ENCODE measurements at places on chromosomes 7 and 10.

- no peak for DNase-seq
These were observed 305.6 kb downstream of the RPS24 start for GRCh38 chr10:78339251-78339650.

DNA sequence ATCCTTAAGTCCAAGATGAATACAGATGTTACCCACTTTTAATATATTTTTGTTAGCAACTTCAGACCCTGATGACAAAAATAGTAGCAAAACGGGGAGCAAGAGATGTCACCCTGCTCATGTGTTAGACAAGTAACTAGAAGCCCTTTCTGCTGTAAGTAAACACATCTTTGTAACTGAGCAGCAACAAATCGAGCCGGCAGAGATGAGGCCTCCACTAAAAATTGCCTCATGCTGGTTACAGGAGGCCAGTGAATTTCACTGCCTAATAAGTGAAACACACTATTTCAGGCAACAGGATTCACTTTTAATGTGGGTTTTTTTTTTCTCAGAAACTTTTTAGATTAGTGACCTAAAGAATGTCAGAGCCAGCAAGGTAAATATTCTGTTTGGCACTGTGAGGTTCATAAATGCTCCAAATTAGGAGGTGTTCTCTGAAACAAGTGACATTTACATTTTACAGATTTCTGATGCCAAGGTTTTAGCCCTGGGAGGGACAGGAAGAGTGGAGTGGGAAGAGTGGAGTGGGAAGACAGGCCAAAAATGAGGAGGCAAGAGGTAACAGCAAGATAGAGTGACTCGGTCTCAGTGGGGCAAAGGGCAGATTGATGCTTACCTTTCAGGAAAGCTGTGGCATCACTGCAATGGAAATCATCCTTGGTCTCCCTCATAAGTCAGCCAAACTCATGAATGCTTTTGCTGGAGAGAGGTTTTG lies 53.6 kb upstream of the LRRC17 start:
- no peak for DNase-seq

GRCh38 chr7:129008645-129009414 lies 46.1 kb downstream of the TNPO3 start:
- no peak for DNase-seq

DNA sequence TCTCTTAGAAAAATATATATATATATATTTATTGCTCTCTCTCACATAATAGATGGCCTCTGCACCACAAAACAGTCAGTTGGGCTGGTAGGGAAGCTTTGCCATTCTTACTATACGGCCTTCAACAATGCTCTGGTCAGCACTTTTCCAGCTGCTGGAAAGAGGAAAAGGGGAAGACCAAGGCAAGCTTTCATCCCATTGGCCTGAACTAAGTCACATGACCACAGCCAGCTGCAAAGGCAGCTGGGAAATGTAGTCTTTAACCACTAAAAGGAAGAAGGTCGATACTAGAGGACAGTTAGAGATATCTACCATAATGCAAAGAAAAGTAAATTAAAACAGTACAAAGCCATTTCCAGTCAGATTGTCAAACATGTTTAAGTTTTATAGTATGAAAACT lies 58.4 kb upstream of the MACROH2A2 start:
- peak; percentile 67 for DNase-seq

- no peak for DNase-seq
These were observed 8.9 kb upstream of the HYCC1 start for GRCh38 chr7:23022851-23023250.

GRCh38 chr10:126209451-126209850 lies 178.8 kb downstream of the ADAM12 start:
- DNase-seq, result no peak

GRCh38 chr10:112525200-112525599 lies 78.2 kb downstream of the VTI1A start:
- no peak for DNase-seq

- peak; percentile 32 for DNase-seq
These were observed 497 bp downstream of the PPP2R2D start for GRCh38 chr10:131901181-131901829.

DNA sequence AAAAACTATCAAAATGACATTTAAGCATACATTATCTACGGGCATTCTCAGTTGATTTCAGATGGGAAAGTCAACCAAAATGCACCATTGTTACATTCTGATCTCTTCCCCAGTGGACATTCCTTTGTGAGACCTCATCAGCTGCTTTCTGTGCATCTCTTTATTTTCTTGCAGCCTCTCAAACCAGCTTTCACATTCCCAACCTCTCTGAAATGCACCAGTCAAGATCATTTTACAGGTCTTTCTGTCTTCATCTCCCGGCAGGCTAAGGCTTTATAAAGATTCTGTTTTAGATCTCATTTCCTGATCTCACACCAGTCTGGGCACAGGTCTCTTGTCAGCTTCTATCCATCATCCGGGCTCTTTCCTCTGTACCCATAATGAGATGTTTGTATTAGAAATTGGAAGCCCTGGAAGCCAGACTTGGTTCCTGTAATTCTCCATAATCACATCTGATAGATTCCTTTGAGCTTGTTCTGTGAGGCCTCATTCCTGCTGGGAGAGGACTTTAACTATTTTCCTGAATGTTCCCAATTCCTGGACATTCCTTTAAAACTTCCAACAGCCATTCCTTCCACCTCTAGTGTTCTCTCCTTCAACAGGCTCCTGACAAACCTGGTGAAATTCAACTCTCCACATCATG lies 44.3 kb upstream of the ARL4A start:
- no peak for DNase-seq

DNA sequence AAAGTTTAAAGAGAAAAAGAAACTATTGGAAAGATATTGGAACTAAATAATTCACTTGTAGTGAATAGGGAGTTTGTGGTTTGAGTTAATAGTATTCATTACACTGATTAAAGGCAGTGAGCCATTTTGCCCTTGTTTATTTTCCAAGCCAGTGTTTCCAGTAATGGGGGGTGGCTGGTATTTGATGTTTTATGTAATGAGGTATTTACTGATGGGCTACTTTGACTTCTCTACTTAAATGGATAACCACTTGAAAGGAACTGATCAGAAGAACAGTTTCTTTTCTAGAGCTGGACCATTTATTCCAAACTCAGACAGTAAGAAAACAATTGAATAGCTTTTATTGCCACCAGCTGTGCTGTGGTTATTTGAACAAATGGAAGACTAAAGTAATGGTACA lies 227.0 kb upstream of the HDAC9 start:
- DNase-seq, result no peak

DNA sequence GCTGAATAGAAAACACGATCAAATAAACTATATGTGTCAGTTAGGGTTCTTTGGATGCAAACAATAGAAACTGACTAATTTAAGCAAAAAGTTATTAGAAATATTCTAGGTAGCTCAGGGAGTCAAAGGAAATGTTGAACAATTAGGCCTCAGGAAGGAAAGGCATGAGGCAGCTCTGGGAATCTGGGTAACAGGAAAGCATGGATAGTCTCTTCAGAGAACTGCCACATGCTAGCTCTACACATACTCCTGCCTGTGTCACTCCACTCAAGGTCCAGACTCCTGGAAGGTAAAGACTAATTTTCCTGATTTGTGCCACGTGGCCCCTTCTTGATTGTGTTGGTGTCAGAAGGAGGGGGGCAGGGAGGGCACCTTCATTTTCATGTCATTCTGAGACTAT lies 23.8 kb upstream of the PTTG1IP2 start:
- DNase-seq, result no peak

DNA sequence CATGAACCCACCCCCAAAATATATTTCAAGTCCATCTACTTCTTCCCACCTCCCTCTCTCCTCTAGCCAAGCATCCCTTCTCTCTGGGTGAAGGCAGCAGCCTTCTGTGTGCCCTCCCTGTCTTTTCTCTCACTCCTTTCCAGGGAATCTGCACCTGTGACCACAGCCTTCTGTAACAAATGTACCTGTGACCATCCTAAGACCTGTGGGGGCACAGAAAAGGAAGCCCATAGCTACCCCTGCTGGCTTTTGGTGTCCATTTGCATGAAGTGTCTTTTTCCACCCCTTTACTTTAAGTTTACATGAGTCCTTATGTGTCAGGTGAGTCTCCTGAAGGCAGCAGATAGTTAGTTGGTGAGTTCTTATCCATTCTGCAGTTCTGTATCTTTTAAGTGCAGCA lies 2.0 kb upstream of the TBXAS1 start:
- no peak for DNase-seq

DNA sequence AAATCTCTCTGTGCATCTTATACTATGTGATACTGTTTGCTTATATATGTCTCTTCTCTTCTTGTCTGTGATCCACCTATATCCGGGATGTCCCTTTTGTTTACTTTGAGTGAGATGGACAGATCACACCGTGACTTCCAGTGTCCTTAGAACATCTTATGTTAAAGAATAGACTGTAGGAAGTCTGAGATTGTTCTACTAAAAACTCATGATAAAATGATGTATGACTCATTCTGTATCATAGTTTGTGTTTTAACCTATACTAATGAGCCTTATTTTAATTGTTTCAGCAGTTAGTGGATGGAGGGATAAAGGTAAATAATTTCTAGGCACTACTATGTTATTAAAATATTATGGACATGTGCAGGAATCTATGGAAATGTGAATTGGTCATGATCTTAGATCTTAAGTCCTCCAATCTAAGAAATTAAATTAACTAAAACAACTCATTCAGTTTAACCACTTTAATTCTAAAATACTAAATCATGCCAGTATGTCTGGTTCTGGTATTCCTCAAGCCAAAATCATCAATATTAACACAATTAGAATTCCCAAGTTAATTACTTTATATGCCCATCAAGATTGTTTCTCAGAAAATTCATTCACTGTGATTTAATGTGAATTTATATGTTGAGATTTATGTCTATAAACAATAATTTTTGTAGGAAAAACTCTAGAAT lies 32.0 kb downstream of the ITGB8 start:
- no peak for DNase-seq

DNA sequence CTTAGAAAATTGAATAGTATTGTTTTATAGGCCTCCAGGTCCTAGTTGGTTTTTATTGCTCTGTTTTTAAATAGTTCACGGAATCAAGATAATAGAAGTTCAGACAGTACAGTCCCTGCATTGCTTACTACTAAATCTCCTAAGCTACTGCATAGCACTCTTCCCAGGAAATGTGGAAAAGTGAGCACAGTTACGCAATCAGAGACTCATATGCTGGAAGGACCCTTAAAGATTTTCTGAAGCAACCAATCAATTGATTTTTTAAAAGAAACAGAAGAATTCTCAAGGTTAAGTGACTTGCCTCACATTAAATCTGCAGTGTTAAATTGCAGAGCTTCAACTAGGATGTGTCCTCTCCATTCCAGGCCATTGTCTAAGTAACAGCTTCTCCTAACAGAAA lies 23.1 kb upstream of the DIP2C start:
- no peak for DNase-seq

DNA sequence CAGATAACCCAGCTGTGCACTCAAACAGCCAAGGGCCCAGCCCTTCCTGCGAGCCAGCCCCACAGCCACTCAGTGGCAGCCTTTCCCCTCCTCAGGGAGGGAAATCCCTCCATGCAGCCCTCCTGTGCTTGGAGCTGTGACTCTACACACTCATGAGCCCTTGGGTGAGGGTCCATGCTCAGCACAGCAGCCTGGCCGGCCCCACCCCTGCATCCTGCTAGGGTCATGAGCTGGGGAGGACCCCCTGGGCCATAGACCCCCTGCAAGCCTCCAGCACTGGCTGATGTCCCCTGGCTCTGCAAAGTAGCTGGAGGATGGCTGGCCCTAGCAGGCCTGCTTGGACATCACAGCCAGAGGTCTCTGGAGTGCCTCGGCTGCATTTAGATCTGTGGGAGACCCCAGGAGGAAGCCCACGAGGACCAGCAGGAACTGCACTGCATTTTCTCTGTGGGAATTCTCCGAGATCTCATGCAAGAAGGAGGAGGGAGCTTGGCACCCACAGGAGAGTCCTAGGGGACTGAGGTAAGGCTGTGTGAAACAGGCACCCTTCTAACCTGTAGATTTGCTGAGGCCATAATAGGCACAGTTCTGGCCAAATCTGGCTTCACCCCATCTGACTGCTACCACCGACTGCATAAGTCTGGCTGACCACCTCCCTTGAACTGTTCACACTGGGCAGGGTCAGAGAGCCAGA lies 17.4 kb downstream of the TMEM273 start:
- DNase-seq, result no peak

DNA sequence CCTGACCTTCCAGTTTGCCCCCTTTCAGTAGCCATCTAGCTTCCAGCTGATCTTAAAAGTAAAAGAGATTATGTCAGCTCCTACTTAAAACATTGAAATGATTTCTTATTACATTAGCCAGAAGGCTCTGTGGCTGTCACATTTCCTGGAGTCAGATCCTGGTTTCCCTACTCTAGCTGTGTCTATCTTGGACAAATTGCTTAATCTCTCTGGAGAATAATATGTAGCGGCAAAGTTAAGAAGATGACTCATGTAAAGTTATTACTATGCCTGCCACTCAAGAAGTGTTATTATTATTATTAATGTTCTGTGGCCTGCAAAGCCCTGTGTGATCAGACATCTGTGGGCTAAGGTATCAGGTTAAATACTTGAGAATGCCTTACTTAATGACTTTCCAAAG lies 107.2 kb downstream of the RUNDC3B start:
- no peak for DNase-seq

DNA sequence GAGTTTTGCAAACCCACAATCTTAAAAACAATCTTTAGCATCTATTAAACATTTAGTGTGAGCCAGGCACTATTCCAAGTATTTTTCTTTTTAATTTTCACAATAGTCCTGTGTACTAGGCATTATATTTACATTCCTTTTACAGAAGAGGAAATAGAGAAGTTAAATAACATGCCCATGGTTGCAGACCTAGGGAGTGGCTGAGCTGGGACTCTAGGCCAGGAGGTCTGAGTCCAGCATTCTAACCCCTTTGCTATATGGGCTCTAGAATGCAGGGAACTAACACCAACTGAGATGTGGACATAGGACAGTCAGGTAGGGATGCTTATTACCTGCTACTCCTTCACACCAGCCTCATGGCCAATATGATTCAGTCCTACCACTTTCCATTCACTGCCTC lies 243.8 kb downstream of the XPNPEP1 start:
- DNase-seq, result no peak

- DNase-seq, result peak; percentile 25
These were observed 206.5 kb upstream of the CNTNAP2 start for GRCh38 chr7:145909991-145910513.

DNA sequence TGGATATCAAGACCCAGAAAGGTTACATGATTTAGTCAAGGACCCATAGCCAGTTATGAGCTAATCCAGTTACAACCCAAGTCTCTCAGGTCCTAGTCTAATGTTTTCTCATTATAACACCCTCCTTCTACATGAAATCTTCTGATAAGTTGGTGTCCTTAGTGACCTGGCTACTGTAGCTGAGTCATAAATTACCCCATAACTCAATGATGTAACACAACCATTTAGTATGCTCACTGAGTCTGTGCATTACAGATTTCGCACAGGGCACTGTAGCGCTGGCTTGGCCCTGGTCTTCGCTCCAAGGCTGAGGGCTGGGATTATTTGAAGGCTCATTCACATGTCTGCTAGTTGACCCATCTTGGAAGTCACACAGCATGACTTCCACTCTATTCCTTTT lies 36.0 kb upstream of the GLCCI1 start:
- DNase-seq, result no peak

GRCh38 chr10:133275684-133276092 lies 980 bp downstream of the ADAM8 start:
- no peak for DNase-seq

Measured in RKO (cell line).